ENCODE measurements at places on chromosomes 1 and 21. TPM values are rescaled to one million over a fixed set of nuclear protein-coding genes. Genes with fewer than 3 reads are reported as not detected.

The TMEM63A gene
- 37.3 TPM for total RNA-seq

The LORICRIN gene
- total RNA-seq: not detected

The AGT gene
- 0.17 TPM for total RNA-seq

The RO60 gene
- 118 TPM for total RNA-seq

The TENT5C gene
- total RNA-seq: 0.17 TPM
